Cardiac fibroblast (primary cell): ENCODE measurements at places on chromosomes 5 and 9.
A peak's percentile ranks its signal among the peaks of the same experiment; 100 is the strongest.

DNA sequence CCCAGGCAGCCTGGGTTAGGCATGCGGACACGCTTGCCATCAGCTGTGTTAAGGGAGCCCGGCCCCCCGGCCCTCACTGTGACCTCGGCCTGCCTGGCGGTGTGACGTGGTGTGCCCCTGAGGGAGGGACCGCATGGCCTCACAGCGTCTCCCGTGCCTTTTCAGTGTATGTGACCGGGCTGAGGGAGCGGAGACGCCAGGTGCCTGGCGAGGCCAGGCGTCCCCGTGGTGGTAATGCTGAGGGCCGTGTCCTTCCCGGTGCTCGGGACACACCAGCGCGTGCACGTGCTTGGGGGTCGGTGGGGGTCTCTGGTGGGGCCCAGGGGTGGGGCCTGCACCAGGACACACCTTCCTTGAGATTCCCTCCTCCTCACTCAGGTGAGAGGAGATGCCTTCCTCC is 10.9 kb downstream of the RNU6ATAC start:
- no peak for DNase-seq

DNA sequence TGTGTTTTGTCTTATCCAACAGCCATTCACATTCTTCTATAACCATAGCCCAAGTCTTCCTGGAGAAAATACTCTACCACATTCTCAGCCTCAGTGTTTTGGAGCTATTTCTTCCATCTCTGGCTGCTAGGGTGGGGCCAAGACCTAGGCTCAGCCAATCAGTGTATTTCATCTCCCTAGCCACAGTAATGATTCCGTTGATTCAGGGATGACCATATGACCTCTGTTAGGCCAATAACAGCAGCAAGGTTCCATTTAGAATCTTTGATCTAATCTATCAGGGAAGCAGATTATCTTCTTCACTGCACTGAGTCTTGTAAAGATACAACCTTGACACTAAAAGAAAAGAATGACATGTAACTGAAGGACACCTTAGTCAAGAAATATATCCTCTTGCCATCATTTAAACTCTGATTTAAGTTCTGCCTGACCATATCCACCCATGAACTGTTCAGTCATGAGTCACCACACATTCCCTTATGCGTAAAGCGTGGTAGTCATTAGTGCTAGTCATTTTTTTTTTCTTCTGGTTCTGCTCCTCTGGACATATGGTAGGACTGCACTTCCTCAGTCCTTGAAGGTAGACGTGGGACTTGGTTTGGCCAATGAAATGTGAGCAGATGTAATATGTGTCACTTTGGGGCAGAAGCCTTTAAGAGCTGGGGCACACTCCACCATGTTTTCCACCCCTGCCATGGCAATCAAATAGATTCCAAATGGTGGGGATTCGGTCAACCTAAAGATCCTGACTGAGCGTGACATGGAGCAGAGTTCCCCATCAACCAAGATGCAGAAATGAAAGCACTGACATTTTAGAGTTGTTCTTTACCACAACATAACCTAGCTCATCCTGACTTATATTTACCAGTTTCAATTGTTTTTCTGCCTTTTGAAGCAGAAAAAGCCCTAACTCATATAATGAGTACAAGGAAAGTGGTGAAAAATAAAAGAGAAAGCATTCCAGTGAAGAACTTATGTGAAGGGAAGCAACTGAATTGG is 12.7 kb upstream of the PRELID2 start:
- DNase-seq = peak; percentile 44

- DNase-seq = no peak
Observed at GRCh38 chr9:90847971-90848370, 46.4 kb downstream of the SYK start.

DNA sequence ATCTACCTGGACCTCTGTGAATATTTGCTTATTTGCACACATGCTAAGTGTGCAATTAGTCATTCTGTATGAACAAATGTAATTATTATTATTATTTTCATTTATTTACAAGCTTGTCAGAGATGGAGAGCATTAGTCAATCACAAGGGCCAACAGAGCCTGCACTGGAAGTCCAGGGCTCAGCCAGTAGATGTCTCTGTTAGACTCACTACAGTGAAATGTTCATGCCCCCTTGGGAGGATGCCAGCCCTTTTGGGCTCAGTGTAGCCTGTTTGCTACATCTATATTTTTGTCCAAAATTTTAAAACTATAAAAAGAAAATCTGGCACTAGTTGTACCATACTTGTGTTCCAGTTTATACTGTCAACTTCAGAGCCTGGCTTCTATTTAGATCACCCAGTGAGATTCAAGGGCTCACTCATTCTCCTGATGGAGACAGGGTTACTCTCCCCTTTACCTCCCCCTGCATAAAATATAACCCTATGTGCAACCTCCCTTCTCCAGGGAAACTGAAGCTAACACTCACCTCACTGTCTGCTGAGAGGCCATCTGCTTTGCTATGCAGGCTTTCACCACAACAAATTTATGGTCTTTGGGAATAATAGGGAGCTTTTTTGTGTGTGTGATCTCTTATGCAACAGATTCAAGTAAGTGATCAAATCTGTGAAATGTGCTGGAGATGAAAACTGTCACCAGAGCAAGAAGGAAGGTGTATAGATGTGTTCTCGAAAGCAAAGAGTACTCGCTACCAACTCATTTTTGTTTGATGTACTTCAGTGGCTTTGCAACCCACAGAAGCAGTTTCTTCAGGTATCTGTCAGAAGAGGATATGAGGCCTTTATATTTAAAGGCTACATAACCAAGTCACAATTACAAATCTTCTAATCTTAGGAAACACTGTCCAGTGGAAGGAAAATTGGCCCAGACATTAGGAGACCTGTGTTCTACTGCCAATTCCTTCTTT is 99.9 kb upstream of the TLE4 start:
- peak; percentile 67 for DNase-seq

- DNase-seq = no peak
Observed at GRCh38 chr5:44051591-44051990, 337.6 kb downstream of the FGF10 start.

- DNase-seq = no peak
Observed at GRCh38 chr9:107142430-107142829, 140.6 kb upstream of the RAD23B start.

- no peak for DNase-seq
Observed at GRCh38 chr5:173961418-173961817, 27.6 kb upstream of the C5orf47 start.

GRCh38 chr9:121059998-121060636 is 10.0 kb upstream of the C5 start:
- DNase-seq = peak; percentile 80

GRCh38 chr5:143383988-143384387 is 19.5 kb downstream of the NR3C1 start:
- DNase-seq = no peak

- no peak for DNase-seq
Observed at GRCh38 chr5:148457183-148457620, 73.4 kb downstream of the FBXO38 start.
